ENCODE measurements at places on chromosomes 6 and 20. TPM values are rescaled to one million over a fixed set of nuclear protein-coding genes. Genes with fewer than 3 reads are reported as not detected.

GRCh38 chr20:11234608-11235007 lies 560.8 kb upstream of the JAG1 start:
- H3K4me1 ChIP-seq: peaks cover 9% of the 10 kb centered on the region
- no peak overlapping the region for H3K4me3 ChIP-seq
- peak overlapping the region; percentile 6 for H3K27ac ChIP-seq
- DNase-seq: no peak
- H3K27me3 ChIP-seq: no peaks in the 10 kb centered on the region

GRCh38 chr20:11891077-11891775 lies 26.5 kb upstream of the BTBD3 start:
- H3K36me3 ChIP-seq: no peaks in the 10 kb centered on the region
- no peak for DNase-seq
- H3K27me3 ChIP-seq: no peaks in the 10 kb centered on the region
- peak overlapping the region; percentile 76 for H3K4me3 ChIP-seq
- peak overlapping the region; percentile 92 for H3K27ac ChIP-seq
- no peaks in the 10 kb centered on the region for H3K4me1 ChIP-seq

DNA sequence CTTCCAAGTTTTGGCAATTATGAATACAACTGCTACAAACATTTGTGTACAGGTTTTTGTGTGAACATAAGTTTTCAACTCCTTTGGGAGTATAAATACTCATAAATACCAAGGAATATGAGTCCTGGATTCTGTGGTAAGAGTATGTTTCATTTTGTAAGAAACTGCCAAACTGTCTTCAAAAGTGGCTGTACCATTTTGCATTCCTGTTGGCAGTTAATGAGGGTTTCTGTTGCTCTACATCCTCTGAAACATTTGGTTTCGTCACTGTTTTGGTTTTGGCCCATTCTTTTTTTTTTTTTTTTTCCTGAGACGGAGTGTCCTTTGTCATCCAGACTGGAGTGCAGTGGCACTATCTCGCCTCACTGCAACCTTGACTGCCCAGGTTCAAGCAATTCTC lies 8.5 kb downstream of the AP5S1 start:
- DNase-seq: no peak
- no peak overlapping the region for H3K27ac ChIP-seq
- peaks cover 31% of the 10 kb centered on the region for H3K36me3 ChIP-seq
- H3K4me1 ChIP-seq: no peaks in the 10 kb centered on the region
- H3K27me3 ChIP-seq: no peaks in the 10 kb centered on the region
- no peak overlapping the region for H3K4me3 ChIP-seq

LIME1 gene
- 9.8 TPM for total RNA-seq

DNA sequence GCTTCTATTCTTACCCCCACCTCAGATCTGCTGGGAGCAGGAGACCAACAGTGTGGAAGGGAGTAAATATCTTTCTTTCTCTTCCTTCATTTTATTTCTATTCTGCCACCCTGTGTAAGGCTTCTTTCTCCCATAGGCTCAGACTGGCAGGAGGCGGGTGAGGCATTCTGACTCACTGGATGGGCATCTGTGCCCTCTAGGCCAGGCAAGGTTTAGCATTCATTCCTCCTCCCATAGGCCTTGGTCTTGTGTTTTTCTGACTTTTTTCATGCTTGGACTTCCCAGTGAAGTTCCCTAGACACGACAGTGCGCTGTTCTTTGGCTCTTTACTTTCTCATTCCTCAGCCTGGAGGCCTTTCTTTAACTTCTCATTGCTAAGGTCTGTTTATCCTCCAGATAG lies 235.2 kb downstream of the SYNE1 start:
- H3K36me3 ChIP-seq: peaks cover 4% of the 10 kb centered on the region
- DNase-seq: no peak
- H3K4me3 ChIP-seq: no peak overlapping the region
- H3K27ac ChIP-seq: no peak overlapping the region
- H3K4me1 ChIP-seq: no peaks in the 10 kb centered on the region
- H3K27me3 ChIP-seq: no peaks in the 10 kb centered on the region

PABPC1L gene
- 12.0 TPM for total RNA-seq

GRCh38 chr6:148251891-148252290 lies 90.7 kb upstream of the SASH1 start:
- DNase-seq: no peak
- H3K27me3 ChIP-seq: no peaks in the 10 kb centered on the region
- H3K4me1 ChIP-seq: no peaks in the 10 kb centered on the region

KIF13A gene
- 50.8 TPM for total RNA-seq

DNA sequence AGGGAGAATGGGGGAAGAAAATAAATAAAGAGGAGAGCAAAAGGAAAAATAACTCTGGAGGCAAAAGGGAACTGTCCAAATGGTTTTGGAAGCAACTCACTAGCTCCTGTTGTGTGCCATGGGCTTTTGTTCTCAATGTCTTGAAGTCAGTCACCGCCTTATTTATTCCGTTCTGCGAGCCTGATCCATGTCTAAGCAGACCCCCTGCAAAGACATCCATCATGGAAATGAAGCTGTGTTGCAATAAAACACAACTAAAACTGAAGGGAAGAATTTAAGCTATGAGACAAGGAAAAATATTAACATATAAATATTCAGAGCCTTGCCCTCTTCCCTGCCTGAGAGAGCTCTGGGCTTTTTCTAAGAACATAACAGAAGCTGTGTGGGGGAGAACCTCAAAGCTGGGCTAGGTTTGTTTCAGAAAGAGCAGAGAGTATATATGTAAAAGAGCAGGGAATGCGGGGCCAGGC lies 373.2 kb upstream of the CNR1 start:
- H3K36me3 ChIP-seq: no peaks in the 10 kb centered on the region
- H3K27me3 ChIP-seq: no peaks in the 10 kb centered on the region
- H3K4me1 ChIP-seq: peaks cover 4% of the 10 kb centered on the region
- DNase-seq: no peak

GRCh38 chr20:8212286-8212685 lies 80.2 kb downstream of the PLCB1 start:
- no peaks in the 10 kb centered on the region for H3K27me3 ChIP-seq
- no peak for DNase-seq
- H3K36me3 ChIP-seq: no peaks in the 10 kb centered on the region
- no peak overlapping the region for H3K27ac ChIP-seq

SNX21 gene
- 23.8 TPM for total RNA-seq

DNA sequence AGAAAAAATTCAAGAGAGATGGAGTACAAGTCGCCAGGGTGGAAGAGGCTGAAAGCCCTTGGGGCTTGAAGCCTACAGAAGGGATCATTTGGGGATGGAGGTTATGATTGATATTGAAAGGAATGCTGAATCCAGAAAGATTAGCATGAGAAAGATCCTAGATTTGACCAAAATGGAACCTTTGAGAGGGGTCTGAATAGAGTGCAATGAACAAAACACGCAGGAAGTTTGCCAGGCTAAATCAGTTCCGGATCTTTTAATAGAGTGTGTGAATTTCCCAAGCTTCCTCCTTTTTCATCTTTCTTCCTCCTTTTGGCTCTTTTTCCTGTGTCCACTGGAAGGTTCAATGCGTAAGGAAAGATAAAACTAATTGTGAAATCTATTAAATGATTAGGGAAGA lies 15.3 kb downstream of the IPCEF1 start:
- no peak overlapping the region for H3K4me3 ChIP-seq
- H3K36me3 ChIP-seq: no peaks in the 10 kb centered on the region
- no peak overlapping the region for H3K27ac ChIP-seq
- DNase-seq: no peak
- peaks cover 4% of the 10 kb centered on the region for H3K4me1 ChIP-seq
- H3K27me3 ChIP-seq: no peaks in the 10 kb centered on the region

- H3K4me1 ChIP-seq: peaks cover 13% of the 10 kb centered on the region
- DNase-seq: no peak
- H3K36me3 ChIP-seq: no peaks in the 10 kb centered on the region
- H3K27me3 ChIP-seq: no peaks in the 10 kb centered on the region
Observed at GRCh38 chr6:87701344-87701675, 723 bp downstream of the AKIRIN2 start.

DNA sequence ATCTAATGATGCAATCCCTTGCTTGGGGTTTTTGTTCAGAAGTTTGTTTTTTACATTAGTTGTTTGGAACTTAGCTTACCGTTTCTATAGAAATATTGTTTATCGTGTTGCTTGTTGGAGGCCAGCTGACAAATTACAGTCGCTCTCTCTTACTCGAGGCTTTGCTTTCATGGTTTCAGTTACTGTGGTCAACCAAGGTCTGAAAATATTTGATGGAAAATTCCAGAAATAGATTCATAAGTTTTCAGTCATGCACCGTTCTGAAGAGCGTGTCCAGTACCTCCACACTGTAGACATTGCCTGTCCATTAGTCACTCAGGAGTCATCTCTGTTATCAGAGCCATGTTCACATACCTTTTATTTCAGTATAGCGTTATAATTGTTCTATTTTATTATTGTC lies 47.9 kb downstream of the DEK start:
- H3K36me3 ChIP-seq: peaks cover 36% of the 10 kb centered on the region
- DNase-seq: no peak
- no peak overlapping the region for H3K27ac ChIP-seq
- no peak overlapping the region for H3K4me3 ChIP-seq
- no peaks in the 10 kb centered on the region for H3K27me3 ChIP-seq

HIVEP1 gene
- 29.6 TPM for total RNA-seq

- H3K4me1 ChIP-seq: no peaks in the 10 kb centered on the region
- no peak overlapping the region for H3K4me3 ChIP-seq
- peak overlapping the region; percentile 43 for H3K27ac ChIP-seq
- no peaks in the 10 kb centered on the region for H3K36me3 ChIP-seq
- H3K27me3 ChIP-seq: no peaks in the 10 kb centered on the region
- peak; percentile 83 for DNase-seq
Observed at GRCh38 chr6:144683216-144684070, 398.3 kb downstream of the UTRN start.

- no peak for DNase-seq
- H3K4me3 ChIP-seq: no peak overlapping the region
- H3K36me3 ChIP-seq: no peaks in the 10 kb centered on the region
- no peaks in the 10 kb centered on the region for H3K4me1 ChIP-seq
- H3K27ac ChIP-seq: no peak overlapping the region
Observed at GRCh38 chr20:8557711-8558110, 425.6 kb downstream of the PLCB1 start.

- DNase-seq: no peak
- no peaks in the 10 kb centered on the region for H3K27me3 ChIP-seq
- no peak overlapping the region for H3K4me3 ChIP-seq
- H3K36me3 ChIP-seq: no peaks in the 10 kb centered on the region
- H3K4me1 ChIP-seq: no peaks in the 10 kb centered on the region
Observed at GRCh38 chr6:92026878-92027277, 1392.5 kb downstream of the EPHA7 start.

MBOAT1 gene
- total RNA-seq: 18.5 TPM

DNA sequence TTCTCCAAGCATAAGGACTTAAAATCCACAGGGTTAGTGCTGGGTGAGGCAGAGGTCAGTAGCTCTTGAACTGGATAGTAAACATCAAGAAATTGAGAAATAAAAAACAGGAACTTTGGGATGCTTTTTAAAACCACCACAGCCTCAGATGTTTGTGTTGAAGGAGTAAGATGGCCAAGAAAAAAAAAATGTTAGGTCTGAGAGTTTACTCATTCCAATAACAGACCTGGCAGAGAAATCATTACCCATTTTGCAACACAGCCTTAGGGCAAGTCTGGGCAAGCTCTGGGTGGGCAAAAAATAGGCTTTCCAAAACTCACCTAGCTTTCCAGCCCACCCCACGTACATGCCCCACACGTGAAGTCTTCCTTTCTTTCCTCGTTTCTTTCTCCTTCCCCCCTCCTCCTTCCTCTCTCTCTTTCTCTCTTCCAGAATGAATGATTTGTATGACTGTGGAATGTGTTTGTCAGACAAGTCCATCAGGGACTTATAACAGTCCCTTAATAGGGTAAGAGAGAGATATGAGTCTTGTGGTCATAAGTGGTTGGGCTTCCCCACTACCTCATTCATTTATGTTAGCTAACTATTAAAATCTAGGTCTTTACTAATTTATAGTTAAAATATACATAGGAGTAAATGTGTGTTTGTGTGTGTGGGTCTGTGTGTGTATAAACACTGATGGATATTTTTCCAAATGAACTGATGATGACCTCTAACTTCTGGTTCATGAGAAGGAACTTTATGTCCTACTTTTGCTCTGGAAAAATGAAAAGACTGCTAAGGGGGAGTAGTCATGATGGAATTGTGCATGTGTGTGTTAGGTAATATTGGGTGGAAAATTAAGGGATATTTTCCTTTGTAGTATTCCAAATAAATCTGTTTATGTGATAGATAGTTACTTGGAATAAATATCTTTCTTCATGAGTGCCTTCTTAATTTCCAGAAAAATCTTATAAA lies 18.0 kb upstream of the DSE start:
- no peaks in the 10 kb centered on the region for H3K36me3 ChIP-seq
- no peaks in the 10 kb centered on the region for H3K4me1 ChIP-seq
- H3K4me3 ChIP-seq: no peak overlapping the region
- no peak overlapping the region for H3K27ac ChIP-seq
- no peak for DNase-seq

GRCh38 chr20:48846516-48847492 lies 19.0 kb upstream of the PREX1 start:
- no peaks in the 10 kb centered on the region for H3K27me3 ChIP-seq
- peaks cover 23% of the 10 kb centered on the region for H3K4me1 ChIP-seq
- no peak for DNase-seq
- no peak overlapping the region for H3K4me3 ChIP-seq
- no peaks in the 10 kb centered on the region for H3K36me3 ChIP-seq

DNA sequence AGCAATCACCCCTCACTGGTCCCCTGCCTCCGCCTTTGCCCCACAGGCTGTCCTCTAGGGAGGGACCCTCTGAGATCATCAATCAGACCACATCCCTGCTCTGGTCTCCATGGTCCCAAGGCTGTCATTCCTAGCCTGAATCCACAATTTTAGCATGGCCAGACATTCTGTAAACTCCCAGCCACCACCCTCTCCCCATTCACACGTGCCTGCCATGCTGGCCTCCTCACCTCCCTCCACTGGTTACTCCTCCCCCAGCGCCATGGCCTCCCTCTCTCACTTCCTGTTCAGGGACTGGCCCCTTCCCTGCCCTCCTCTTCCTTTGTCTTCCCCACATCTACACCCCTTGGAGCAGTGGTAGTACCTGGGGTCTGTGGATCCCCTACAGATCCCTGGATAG lies 150.7 kb upstream of the MLN start:
- H3K27me3 ChIP-seq: peaks cover 3% of the 10 kb centered on the region
- DNase-seq: no peak
- no peak overlapping the region for H3K4me3 ChIP-seq
- no peak overlapping the region for H3K27ac ChIP-seq

SIRPD gene
- total RNA-seq: not detected

ANGPT4 gene
- total RNA-seq: 0.39 TPM

DNA sequence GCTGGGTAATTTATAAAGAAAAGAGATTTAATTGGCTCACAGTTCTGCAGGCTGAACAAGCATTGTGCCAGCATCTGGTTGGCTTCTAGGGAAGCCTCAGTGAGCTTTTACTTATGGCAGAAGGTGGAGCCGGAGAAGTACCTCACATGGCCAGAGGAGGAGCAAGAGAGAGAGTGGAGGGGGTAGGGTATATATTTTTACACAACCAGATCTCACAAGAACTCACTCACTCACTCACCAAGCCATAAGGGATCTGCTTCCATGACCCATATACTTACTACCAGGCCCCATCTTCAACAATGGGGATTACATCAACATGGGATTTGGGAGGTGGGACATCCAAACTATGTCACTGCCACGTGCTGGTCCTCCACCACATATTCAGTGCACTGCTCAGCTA lies 152.6 kb upstream of the PRND start:
- no peak overlapping the region for H3K4me3 ChIP-seq
- no peak overlapping the region for H3K27ac ChIP-seq
- H3K36me3 ChIP-seq: no peaks in the 10 kb centered on the region
- no peaks in the 10 kb centered on the region for H3K4me1 ChIP-seq
- no peak for DNase-seq

GRCh38 chr6:11277275-11278206 lies 45.1 kb upstream of the NEDD9 start:
- no peaks in the 10 kb centered on the region for H3K27me3 ChIP-seq
- H3K4me1 ChIP-seq: peaks cover 4% of the 10 kb centered on the region
- H3K4me3 ChIP-seq: no peak overlapping the region
- H3K36me3 ChIP-seq: no peaks in the 10 kb centered on the region
- no peak for DNase-seq
